ENCODE measurements at places on chromosomes 5 and 9.

DNA sequence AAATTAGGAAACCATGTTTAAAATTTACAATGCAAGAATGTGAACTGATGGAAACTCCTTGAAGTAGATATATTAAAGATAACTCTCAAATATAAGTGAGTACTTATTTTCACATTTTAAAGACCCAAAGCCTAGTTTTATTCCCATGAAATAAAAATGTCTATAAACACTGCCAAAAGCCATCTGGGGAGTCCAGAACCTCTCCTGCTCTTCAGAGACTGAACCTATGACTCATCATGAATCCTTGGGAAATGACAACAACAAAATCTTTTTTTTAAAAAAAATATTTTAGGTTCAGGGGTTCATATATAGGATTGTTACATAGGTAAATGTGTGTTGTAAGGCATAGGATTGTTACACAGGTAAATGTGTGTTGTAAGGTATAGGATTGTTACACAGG is 33.8 kb upstream of the FYB1 start:
- no peak for DNase-seq

GRCh38 chr9:7408845-7409244 is 390.7 kb downstream of the DMAC1 start:
- DNase-seq: no peak

DNA sequence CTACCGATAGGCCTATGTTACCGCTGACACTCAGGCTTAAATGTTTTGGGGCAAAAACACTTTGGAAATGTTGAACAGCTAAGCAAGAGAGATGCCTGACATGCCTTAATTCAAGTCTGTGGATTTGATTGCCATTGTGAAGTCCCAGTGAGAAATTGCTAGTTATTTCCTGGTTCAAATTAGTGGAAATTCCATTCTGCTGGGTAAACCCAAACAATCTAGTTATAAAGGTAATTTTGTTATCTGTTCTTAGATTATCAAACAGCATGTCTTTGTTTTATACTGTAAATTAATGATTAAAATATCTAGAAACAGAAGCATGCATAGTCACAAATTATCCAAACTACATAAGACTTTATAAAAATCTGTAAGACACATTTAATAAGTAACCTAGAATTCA is 96.6 kb downstream of the PJA2 start:
- no peak for DNase-seq

- no peak for DNase-seq
Observed at GRCh38 chr5:39446231-39446630, 21.5 kb upstream of the DAB2 start.

DNA sequence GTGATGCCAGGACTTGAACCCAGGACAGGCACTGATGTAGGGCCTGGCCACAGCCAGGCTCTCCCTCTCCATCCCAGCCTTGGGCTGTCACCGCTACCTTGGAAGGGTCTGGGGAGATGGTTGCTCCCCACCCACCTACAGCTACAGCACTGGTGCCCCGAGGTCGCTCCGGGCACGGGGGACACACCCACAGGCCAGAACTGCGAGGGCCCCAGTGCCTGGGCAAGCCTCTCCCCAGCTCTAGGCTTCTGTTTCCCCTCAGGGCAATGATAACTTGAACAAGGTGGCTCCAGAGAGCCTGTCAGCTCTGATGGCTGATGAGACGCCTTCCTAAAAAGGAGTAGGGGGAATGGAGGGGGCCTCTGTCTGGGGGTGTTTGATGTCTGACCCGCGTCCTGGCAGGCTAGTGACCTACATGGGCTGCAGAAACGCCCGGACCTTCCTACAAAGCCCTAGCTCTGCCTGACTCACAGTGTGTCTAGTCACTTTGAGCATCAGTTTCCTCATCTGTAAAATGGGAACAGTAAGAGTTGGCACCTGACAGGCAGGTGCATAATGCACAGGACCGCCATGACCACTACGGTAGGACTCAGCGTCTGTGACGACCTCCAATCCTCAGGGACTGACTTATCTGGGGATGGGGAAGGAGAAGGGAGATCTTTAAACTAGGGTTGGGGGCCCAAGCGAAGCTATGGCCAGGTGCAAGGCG is 76.4 kb downstream of the LRSAM1 start:
- no peak for DNase-seq

DNA sequence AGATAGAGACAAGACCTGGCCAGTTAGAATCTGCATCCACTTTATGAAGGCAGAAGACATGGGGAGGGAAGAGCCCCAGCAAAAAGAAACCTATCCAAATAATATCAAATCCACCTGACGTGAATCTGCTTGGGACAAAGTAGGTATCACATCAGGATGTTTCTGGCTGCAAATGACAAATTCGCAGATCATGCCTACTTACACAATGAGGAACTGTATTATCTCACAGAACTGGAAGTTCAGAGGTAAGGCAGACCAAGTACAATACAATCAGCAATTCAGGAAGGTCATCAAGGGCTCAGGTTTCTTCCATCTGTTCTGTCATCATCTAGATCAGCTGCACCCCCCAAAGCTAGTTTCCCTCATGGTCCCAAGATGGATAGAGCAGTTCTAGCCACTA is 13.2 kb upstream of the NR4A3 start:
- no peak for DNase-seq

DNA sequence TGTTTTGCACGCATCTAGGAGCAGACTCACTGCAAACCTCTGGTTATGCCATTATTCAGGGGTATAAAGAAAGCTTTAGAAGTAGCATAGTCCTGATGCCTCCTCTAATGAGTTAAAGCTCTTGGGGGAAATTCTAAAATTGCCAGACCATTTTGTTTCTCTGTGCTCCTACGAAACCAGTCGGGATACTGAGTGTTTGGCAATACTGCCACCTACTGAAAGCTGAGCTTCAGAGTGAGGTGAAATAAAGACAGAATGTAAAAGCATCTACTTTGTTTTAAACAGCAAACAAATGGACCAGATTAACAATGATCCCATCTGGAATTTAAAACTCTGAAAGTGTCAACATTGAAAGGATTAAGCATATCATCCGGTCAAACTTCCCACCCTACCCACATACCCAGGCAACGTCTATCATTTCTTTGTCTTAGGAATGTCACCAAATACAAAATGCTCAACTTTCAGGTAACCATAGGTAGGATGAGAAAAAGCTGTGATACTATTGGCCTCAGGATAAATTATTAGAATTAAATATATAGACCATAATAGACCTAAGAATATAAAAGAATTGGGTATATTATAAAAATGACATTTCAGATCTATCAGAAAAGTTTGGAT is 77.8 kb upstream of the SHISAL2B start:
- DNase-seq: peak; percentile 75

GRCh38 chr9:97895695-97896332 is 26.5 kb downstream of the TRMO start:
- peak; percentile 30 for DNase-seq

DNA sequence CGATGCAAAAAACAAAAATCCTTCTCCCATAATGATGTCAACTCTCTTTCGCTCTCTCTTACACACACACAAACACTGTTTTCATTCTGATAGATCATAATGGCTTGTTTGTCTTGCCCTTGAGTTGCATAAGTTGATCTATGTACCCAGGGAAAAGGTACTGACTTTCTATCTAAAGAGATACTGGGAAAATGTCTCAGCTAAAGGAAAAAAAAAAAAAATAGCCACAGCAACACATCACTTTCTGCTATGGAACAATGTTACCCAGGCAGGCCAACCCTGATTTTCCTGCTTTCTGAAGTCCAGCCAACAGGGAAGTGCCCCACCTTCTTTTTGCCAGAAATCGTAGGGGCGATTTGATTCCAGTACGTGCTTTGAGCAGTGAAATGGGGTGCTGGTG is 212.6 kb upstream of the ACTBL2 start:
- DNase-seq: no peak

DNA sequence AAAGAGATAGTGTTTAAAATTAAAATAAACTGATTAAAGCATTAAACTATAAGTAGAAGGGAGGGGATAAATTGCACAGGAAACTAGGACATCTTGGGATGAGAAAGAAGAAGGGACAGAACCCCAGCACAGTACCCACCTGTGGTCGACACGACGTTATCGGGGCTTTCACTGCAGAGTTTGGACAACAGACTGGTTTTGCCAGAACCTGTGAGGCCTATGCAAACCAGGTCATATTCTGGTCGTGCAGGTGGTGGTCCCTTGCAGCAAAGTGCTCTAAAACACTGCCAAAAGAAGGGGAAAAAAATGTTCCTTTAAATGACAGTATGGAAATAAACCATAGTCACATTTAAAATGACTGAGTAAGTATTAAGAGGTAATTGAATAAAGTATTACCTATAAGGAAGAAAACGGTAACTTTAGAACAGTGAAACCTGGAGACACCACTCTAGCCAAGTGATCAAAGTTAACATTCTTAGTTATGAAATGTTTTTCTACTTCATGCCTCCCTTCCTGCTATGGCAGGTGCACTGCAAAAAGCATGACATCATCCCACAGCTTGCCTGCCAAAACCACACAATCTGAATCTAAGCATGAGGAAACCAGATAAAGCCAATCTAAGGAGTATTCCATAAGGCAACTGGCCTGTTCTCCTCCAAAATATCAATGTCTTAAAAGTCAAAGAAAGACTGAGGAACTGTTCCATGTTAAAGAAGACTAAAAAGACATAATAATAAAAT is 138.6 kb downstream of the ARL15 start:
- no peak for DNase-seq

- DNase-seq: no peak
Observed at GRCh38 chr5:149811453-149811852, 81.3 kb downstream of the PPARGC1B start.

DNA sequence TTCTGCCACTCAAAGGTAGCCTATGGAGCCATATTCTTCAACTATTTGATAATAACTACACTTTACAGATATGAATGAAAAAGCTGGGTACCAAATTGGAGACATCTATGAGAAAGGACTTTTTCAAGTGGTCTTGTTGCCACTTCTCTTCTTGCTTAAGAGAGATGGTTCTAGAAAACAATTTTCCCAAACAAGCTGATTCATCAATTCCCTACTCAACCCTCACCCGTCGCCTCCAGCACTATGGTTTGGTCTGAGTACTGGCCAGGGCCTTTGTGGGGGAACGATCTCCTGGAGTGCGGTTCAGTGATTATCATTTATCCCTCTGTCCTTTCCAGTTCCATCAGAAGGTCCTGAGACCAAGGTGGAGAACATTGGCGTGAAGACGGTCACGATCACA is 56.8 kb downstream of the IL31RA start:
- no peak for DNase-seq

- DNase-seq: no peak
Observed at GRCh38 chr5:156556666-156557406, 229.9 kb downstream of the SGCD start.

Data from trophoblast cell (in vitro differentiated cells and primary cell).